Left kidney (tissue), 8 donors: ENCODE measurements at places on chromosomes 3 and 15. TPM values are rescaled to one million over a fixed set of nuclear protein-coding genes. Genes with fewer than 3 reads are reported as not detected.

The KBTBD8 gene
- 1.4 TPM for polyA plus RNA-seq

The ATP13A5 gene
- polyA plus RNA-seq: 0.22 TPM

The SATB1 gene
- 44.0 TPM for polyA plus RNA-seq

The SCG5 gene
- 18.2 TPM for polyA plus RNA-seq

The ATP10A gene
- polyA plus RNA-seq: 4.1 TPM

The POPDC2 gene
- 7.7 TPM for polyA plus RNA-seq

The ABHD5 gene
- 25.8 TPM for polyA plus RNA-seq
